ENCODE measurements at places on chromosomes 2 and 18.

- DNase-seq: no peak
These were observed 82.3 kb downstream of the INPP5D start for GRCh38 chr2:233142355-233142897.

DNA sequence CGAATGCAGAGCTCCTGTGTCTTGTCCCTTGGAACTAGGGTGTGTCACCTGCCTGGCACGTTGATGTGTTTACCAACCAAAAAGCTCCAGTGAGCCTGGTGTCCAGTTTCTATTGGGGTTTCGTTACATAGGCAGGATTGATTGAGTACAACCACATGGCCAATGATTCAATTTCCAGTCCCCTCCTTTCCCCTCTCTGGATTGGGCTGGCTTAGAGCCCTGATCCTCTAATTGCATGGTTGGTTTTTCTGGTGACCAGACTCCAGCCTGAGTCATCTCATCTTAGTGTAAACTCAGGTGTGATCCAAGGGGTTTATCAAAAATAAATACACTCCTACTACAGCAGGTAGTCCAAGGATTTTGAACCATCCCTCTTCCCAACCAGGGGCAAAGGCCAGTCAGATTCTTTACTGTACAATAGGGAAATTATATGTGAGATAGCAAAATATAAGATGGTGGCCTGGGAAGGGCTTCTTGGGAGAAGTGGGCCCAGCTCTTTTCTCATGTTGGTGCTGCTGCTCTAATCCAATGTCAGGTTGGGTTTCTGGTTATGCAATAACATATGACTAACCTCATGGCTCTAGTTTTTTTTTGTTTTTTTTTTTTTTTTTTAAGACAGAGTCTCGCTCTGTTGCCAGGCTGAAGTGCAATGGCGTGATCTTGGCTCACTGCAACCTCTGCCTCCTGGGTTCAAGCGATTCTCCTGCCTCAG is 64.7 kb upstream of the MGAT5 start:
- no peak for DNase-seq

GRCh38 chr2:34912084-34912483 is 1313.0 kb upstream of the FAM98A start:
- no peak for DNase-seq

- no peak for DNase-seq
These were observed 8.0 kb upstream of the SERTAD2 start for GRCh38 chr2:64661741-64662169.

DNA sequence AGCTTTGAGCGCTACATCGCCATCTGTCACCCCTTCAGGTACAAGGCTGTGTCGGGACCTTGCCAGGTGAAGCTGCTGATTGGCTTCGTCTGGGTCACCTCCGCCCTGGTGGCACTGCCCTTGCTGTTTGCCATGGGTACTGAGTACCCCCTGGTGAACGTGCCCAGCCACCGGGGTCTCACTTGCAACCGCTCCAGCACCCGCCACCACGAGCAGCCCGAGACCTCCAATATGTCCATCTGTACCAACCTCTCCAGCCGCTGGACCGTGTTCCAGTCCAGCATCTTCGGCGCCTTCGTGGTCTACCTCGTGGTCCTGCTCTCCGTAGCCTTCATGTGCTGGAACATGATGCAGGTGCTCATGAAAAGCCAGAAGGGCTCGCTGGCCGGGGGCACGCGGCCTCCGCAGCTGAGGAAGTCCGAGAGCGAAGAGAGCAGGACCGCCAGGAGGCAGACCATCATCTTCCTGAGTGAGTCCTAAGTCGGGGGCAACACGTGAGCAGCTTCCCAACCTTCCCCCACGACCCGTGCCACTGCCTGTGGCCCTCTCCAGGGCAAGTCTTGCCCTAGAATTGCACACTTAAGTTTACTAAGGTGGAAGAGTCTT is 928 bp downstream of the GPR39 start:
- no peak for DNase-seq

DNA sequence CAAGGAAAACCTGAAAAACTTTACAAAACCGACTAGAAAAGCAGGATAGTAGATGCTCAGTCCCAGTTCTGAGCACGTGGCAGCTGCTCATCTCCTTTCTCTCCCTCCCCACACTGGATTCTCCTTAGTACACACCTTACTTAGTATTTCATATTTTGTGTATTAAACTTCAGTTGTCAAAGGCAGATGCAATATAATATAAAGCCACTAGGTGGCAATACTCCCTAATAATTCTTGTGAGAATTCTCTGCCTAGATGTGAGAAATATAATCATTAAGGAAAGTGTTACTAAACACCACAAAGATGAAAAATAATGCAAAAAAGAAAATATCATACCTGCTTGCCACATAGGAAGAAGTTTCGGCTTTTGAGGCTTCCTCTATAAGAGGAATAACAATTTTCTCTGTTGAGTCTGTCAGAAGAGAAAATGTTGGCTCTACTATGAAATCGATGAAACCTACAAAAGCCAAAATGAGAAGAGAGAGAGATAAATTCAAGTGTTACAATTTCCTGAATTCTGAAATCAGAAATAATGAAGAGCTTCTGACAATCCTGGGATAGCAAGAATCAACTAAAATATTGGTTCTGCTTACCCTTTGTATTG is 200.6 kb downstream of the PPP1R1C start:
- no peak for DNase-seq

GRCh38 chr2:185082749-185083148 is 484.4 kb downstream of the ZNF804A start:
- DNase-seq: no peak
